Thoracic aorta (tissue), 2 donors: ENCODE measurements at places on chromosomes 16 and 17. TPM values are rescaled to one million over a fixed set of nuclear protein-coding genes. Genes with fewer than 3 reads are reported as not detected.
A peak's percentile ranks its signal among the peaks of the same experiment; 100 is the strongest.

DNA sequence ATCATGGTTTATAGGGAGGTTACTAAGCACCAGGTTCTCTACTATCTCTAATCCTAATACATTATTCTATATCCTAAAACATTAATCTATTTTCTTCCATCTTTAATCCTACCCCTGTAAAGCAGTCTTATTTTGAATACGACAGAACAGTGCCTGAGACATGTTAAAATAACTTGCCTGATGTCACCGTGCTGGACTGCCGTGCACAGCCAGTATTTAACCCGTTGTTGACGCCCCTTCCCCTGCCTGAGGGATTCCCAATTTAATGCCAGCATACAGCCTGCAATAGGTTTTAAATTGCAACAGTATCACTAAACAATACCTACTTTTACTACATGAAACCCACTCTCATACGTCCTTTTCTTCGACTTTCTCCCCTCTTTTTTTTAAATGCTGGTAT, 133.3 kb downstream of the PARN start:
- no peak overlapping the region for H3K4me3 ChIP-seq
- peaks cover 8% of the 10 kb centered on the region for H3K4me1 ChIP-seq
- H3K27ac ChIP-seq: no peak overlapping the region
- H3K36me3 ChIP-seq: no peaks in the 10 kb centered on the region
- H3K27me3 ChIP-seq: no peaks in the 10 kb centered on the region
- no peak for DNase-seq

DNA sequence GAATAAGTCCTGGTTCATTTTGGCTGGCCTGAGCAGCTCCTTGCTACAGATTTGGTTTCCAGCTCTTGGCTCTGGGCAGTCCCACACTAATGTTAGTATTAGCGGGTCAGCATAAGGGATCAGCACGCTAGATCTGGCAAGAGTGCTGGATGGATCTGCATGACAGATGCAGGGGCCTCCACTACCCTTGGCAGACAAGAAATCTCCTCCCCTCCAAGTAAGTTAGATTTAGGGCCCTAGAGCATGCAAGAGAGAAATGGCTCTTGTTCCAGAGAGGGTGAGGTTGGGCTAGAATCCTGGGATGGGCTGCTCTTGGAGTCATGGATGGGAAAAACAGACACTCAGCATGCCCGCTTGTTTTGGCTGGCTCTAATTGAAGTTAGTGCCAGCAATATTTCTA, 414.3 kb downstream of the RBFOX1 start:
- H3K4me1 ChIP-seq: no peaks in the 10 kb centered on the region
- H3K4me3 ChIP-seq: no peak overlapping the region
- H3K27ac ChIP-seq: no peak overlapping the region
- H3K36me3 ChIP-seq: no peaks in the 10 kb centered on the region
- no peaks in the 10 kb centered on the region for H3K27me3 ChIP-seq

DNA sequence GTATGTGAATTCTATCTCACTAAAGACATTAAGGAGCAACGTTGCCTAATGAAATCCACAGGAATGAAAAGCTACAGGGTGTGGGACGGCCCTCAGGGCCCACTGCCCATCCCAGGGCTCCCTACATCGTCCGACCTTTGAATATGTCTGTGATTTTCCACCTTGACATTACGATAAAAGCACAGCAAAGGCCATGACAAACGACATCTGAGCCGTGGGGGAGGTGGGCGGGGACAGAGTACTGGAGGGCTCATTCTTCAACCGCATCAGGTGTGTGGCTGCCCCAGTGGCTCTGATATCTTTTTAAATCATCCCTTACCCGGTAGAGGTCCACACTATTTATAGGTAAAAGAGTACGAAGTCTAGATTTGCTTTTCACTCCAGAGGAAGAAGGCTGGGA, 35.1 kb downstream of the LMF1 start:
- no peaks in the 10 kb centered on the region for H3K4me1 ChIP-seq
- no peaks in the 10 kb centered on the region for H3K27me3 ChIP-seq
- H3K4me3 ChIP-seq: no peak overlapping the region
- DNase-seq: no peak
- no peak overlapping the region for H3K27ac ChIP-seq
- H3K36me3 ChIP-seq: peaks cover 15% of the 10 kb centered on the region

DNA sequence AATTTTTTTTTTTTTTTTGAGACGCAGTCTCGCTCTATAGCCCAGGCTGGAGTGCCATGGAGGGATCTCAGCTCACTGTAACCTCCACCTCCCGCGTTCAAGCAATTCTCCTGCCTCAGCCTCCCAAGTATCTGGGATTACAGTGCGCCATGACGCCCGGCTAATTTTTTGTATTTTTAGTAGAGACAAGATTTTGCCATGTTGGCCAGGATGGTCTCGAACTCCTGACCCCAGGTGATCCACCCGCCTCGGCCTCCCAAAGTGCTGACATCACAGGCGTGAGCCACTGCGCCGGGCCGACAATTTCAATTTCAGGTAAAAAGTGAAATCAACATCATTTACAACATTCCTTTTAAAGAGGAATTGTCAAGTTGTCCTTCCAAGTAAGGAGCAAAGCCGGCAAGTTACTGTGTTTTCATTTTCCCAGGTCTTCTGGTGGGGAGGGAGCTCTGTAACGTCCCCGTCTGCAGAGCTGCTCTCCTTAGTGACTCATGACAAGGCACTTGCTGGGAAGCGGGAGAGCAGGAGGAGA, 873 bp downstream of the NPLOC4 start:
- H3K4me3 ChIP-seq: peak overlapping the region; percentile 91
- H3K4me1 ChIP-seq: peaks cover 24% of the 10 kb centered on the region
- no peaks in the 10 kb centered on the region for H3K36me3 ChIP-seq

- H3K27me3 ChIP-seq: no peaks in the 10 kb centered on the region
- H3K4me1 ChIP-seq: peaks cover 11% of the 10 kb centered on the region
- H3K36me3 ChIP-seq: peaks cover 23% of the 10 kb centered on the region
- no peak for DNase-seq
These were observed 560 bp downstream of the TELO2 start for GRCh38 chr16:1493746-1494094.

DNA sequence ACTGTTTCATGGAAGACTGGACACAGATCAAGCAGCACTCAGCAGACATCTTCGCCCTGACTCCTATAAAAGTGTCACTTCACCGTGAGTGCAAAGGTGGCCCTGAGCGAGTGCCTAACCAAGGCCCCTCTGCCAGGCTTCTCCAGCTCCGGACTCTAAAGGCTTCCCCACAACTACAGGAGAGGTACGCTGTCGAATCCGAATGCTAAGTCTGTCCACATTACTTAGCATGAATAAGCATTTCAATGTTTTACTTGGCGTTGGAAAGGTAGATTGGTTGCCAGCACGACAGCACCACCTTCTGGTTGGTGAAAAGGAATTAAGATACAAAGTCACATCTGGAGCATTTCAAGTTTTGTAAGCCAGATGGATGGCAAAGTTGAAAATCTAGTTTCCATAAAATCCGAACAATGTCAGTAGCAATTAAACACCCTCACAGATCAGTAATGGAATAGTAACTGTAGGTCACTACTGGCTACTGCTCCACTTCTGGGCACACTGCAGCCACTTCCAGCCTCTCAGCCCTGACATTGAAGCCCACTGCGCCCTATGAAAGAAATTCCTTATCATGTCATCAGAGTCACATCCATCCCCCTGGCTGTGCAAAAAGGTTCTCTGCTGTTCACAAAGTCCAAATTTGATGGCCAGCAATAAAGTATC, 100.9 kb downstream of the PARN start:
- DNase-seq: peak; percentile 15
- no peaks in the 10 kb centered on the region for H3K27me3 ChIP-seq
- H3K27ac ChIP-seq: peak overlapping the region; percentile 9
- peak overlapping the region; percentile 64 for H3K4me3 ChIP-seq
- no peaks in the 10 kb centered on the region for H3K36me3 ChIP-seq

DNA sequence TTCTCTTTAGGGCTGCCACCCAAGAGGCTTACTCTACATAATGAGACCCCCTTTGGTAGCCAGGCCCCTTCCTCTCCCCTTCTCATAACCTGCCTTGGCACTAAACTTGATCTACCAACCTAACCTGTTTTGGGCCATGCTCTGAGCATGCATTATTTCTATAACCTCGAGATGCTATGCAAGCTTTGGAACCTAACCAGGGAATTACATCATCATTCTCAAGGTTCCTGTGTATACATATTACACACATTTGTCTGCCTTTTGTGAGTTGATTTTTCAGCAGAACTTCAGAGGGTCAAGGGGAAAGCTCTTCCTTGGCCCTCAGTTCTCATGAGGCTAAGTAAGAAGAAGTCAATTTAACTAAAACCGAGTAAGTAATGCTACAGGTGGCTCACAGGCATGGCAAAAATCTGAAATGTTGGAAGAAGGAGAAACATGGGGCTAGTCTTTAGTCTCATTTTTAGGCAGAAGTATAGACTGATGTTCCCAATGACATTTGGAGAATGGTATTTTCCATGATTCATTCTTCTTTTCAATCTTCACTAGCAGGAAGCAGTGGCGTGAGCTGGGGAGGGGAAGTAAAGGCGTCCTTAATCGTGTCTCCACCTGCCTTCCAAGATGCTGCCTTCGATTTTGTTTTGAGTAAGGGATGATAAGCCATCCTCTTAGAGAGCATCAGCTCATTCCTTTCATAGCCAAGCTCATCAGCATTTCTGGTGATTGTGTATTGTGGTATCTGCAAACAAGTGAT, 308.4 kb downstream of the ABCC12 start:
- H3K4me3 ChIP-seq: no peak overlapping the region
- no peaks in the 10 kb centered on the region for H3K27me3 ChIP-seq
- no peak for DNase-seq
- H3K4me1 ChIP-seq: no peaks in the 10 kb centered on the region
- H3K36me3 ChIP-seq: no peaks in the 10 kb centered on the region

DNA sequence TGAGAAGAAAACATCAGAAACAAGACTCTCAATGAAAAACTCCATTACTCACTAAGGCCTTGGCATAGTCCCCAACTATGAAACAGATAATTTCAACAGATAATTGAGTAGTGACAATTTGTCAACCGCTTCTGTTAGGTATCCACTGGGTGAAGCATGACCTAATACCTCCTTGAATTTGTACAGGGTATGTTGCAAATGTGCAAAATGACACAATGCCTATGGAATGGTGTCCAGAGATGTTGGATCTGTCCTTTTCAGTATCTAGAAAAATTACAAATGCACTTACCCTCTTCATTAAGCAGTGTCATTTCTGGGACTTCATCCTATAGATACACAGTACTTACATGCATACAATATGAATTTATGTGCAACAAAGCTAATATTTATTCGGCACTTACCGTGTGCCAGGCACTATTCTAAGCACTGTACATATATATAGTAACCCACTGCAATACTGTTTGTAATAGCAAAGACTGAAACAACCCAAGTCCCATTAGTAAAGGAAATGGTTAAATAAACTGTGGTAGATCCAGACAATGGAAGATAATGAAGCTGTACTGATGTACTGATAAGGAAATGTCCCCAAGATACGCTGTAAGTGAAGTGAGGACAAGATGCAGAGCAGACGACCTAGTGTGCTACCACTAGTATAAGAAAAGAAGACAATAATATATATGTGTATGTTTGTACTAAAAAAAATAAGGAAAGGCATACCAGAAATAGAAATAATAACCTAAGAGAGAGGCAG, 21.4 kb upstream of the SLC6A4 start:
- H3K36me3 ChIP-seq: no peaks in the 10 kb centered on the region
- H3K4me1 ChIP-seq: peaks cover 15% of the 10 kb centered on the region
- H3K4me3 ChIP-seq: no peak overlapping the region
- no peak overlapping the region for H3K27ac ChIP-seq
- no peak for DNase-seq
- H3K27me3 ChIP-seq: no peaks in the 10 kb centered on the region

DNA sequence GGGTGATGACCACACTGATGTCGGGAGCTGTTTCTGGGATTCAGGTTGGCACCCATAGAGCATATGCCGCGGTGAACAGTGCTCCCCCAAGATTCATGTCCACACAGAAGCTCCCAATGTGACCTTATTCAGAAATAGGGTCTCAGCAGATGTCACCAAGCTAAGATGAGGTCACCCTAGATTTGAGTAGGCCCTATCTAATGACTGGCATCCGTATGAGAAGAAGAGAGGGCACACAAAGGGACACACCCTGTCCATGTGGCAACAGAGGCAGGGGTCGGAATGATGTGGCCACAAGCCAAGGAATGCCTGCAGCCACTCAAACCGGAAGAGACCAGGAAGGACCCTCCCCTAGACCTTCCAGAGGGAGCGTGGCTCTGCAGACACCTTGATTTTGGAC, 35.5 kb downstream of the TBC1D16 start:
- no peaks in the 10 kb centered on the region for H3K27me3 ChIP-seq
- no peaks in the 10 kb centered on the region for H3K4me1 ChIP-seq
- no peak overlapping the region for H3K27ac ChIP-seq
- DNase-seq: no peak

Gene MT1F
- 3.1 TPM for total RNA-seq

Gene CCT6B
- total RNA-seq: 1.1 TPM

Gene C17orf67
- 2.4 TPM for total RNA-seq
